NCI-H1436 treated with DMSO at 0.1 percent for 48 hours (cell line): ENCODE measurements at places on chromosomes 5 and 9.

GRCh38 chr5:174457141-174457678 lies 267.2 kb upstream of the MSX2 start:
- DNase-seq: no peak

GRCh38 chr5:126430631-126431030 lies 7.4 kb downstream of the GRAMD2B start:
- no peak for DNase-seq

DNA sequence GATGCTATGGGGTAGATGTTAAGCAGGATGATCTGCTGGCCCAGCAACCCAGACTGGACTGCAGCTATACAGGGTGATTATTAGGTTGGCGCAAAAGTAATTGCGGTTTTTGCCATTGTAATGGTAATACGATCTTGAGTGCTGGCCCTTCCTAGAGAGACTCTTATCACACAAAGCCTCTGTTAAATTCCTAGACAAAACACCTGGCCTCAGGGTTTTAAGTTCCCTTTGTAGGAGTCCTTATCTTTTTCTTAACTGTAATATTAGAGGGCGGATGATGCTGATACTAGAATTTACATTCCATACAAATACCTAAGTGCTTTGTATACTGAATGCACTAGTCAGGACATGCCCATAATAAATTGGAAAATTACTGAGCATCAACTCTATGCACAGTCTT lies 222.2 kb downstream of the NDUFS4 start:
- DNase-seq: no peak

DNA sequence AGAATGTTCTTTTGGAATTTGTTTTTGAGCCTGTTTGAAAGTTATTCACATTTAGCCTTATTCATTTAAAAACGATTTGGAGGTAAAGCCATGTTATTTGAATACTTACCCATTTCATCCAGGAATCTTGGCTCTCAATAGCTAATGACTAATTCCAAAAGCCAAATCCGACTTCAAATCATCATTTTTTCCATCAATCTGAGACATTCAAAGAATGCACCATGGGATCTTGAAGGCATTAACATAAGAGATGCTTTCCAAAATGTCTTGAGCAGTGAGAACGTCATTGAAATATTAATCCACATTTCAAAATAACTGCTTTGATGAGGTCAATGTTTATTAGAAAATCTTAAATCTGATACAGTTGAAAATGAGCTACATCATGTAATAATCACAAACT lies 617.0 kb upstream of the RORB start:
- no peak for DNase-seq

- DNase-seq: no peak
Measured at GRCh38 chr5:169796731-169797130, 159.7 kb downstream of the DOCK2 start.

GRCh38 chr9:87970602-87971001 lies 3.7 kb downstream of the CDK20 start:
- no peak for DNase-seq

DNA sequence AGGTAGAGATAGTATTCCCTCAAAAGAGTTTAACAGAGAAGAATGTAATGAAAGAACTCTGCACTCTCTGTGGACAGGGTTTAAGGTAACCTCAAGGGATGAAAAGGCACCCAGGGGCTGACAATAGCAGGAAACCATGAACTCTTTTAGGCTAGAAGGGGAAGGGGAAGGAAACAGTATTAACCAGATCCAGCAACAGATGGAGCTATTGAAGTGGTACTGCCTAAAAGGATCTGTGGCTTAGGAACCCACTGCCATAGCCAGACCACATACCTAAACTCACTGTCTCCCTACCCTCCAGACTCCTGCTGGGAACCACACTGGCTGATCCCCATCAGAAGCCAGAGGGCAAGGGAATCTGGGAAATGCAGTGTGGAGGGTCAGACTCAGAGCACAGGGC lies 35.5 kb downstream of the PLGRKT start:
- DNase-seq: no peak

DNA sequence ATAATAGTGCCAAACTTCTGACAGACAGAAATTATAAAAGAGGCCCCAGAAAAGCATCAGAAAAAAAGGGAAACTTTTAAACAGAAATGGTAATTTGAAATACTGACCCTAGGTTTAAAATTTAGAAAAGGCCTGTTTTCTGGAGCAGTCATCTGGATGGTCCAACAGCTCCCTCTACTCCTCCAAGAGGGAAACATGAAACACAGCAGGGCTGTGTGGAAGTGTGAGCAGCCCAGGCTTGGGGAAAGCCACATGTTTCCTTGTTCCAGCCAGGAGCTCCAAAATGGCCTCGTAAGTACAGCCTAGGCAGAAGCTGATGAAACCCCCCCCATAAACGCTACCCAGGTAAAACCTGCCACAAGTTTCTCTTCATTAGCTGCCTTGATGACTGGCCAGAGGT lies 499.3 kb upstream of the ADAMTS16 start:
- no peak for DNase-seq

DNA sequence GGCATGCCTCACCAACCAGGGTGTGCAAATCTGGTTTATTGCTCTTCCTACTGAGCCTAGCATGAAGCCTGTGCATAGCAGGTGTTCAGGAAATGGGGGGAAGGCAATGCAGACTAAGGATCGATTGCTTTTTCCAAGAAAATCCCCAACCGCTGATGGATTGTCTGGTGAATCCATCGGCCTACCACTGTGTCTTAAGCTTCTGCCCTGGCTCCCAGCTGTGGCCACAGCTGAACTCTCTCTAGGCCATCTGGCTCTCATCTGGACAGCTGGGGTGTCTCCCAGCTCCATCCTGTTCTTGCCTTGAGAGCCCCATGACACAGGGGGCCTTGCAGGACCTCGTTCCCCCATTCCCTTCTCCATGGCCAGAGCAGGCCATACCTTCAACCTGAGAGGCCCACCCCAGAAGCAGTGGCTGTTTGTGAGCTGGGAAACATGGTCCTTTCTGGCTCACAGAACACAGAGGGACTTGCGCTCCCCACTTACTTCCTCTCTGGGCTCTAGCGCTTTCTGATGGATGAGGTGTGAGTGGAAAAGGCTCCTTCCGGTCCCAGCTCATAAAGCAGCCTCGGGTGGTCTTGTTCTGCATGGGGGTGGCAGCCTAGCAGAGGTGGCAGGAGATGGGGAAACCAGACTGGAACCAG lies 41.8 kb downstream of the COL27A1 start:
- DNase-seq: no peak

DNA sequence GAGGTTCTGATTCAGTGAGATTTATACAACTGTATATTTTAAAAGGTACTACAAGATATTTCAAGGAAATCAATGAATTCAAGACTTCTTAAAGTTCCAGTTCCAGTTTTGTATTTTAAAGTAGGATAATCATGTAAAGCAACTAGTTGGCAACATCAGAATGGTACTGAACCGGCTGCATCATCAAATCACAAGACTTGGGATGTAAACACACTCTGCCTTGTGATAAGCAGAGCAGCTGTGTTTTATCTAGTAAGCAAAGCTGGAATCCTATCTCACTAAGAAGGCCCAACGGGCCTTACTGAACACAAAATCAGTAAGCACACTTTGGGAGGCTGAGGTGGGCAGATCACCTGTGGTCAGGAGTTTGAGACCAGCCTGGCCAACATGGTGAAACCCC lies 327.2 kb upstream of the NREP start:
- DNase-seq: no peak

GRCh38 chr5:7364226-7364875 lies 31.6 kb upstream of the ADCY2 start:
- DNase-seq: no peak

DNA sequence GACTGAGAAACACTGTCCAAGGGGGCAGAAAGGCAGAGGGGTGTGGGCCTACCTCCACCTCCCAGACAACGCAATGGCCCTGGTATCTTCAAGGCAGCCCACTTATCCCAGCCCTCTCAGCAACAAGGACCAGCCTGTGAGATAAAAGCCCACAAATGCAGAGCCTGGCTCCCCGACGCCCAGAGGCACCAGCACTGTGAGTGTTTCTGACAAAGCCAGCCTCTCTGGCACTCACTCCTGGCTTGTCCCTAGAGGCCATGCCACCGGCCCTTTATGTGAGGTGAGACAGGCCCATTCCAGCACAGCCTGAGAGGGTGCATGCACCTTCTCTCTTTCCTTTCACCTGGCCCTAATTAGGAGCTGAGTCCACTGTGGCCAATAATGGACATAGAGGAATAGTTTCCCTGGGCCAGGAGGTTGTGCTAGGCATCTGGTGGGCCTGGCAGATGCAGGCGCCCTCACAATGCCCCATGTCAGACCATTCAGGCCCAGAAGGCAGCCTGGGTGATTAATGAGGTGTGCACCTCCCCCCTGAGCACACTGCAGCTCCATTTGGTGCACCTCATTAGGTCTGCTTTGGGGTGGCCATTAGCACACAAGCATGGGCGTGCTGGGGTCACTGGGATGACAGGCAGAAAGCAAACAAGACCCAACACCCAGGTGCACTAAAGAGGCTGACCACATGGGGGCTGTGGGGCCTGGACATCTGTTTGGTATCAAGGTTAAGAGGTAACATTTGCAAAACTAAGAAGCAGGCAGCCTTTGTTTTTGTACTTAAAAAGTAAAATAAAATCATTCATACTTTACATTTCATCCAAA lies 176.0 kb downstream of the MED10 start:
- DNase-seq: no peak

DNA sequence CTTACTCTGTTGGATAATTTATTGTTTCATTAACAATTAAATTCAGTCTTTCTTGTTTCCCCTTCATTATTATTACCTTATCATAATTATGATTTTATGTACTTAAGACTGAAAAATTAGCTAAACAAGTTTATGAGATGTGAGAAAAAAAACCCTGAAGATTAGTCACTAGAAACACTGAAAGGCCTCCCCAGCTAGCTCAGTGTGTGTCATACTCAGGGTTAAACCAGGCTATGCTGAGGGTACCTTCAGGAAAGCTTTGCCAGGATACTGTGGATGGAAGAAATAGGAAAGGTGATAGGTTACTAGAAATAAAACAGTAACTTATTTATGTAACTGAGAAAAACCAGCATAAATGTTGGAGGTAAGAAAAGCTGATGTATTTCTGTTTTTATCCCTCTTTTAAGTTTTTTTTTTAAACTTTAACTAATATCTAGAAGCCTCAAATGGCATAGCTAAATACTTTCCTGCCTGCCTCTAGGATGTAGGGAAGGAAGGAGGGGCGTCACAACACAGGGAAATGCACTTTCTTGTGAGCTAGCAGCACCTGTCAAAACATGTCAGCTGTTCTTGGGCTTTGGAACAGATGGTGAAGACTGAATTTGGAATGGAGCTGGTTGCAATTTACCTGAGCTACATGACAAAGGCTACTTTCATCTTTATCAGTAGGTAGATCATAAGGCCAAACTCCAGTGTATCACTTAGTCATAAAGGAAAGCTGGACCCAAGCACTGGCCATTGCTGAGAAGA lies 24.2 kb downstream of the NMRK1 start:
- no peak for DNase-seq

GRCh38 chr5:148085977-148086705 lies 22.4 kb downstream of the SPINK5 start:
- DNase-seq: no peak

DNA sequence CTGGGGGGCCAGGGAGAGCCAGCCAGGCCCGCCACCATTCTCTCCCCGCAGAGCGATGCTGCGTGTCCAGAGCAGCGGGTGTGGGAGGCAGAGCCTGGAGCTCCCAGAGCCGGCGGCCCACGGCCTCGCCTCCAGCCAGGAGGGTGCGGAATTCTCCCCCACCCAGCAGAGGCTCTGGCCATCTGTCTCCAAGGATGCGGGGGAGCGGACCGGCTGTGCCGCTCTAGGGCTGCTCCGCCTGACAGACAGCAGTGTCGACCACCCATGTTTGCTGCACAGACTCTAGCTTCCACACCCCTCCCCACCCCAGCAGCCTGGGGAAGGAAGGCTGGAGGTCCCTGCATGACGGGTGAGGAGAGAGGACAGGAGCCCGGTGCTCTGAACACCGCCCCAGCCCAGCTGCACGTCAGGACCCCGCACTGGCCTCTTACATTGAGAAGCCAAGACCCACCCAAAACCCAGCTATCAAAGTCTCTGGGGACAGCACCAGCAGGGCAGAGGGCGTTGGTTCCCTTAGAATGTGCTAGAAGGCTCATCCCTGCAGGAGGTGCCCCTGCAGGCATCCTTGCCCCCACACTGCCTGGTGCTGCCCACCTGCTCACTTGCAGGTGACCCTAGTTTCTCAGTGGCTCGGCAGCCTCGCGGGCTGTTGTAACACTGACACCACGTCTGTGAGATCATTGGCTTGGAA lies 29.7 kb upstream of the FCN1 start:
- DNase-seq: no peak

GRCh38 chr5:36877667-36878391 lies 1.3 kb downstream of the NIPBL start:
- no peak for DNase-seq

GRCh38 chr5:31469886-31470285 lies 62.0 kb downstream of the DROSHA start:
- DNase-seq: no peak

DNA sequence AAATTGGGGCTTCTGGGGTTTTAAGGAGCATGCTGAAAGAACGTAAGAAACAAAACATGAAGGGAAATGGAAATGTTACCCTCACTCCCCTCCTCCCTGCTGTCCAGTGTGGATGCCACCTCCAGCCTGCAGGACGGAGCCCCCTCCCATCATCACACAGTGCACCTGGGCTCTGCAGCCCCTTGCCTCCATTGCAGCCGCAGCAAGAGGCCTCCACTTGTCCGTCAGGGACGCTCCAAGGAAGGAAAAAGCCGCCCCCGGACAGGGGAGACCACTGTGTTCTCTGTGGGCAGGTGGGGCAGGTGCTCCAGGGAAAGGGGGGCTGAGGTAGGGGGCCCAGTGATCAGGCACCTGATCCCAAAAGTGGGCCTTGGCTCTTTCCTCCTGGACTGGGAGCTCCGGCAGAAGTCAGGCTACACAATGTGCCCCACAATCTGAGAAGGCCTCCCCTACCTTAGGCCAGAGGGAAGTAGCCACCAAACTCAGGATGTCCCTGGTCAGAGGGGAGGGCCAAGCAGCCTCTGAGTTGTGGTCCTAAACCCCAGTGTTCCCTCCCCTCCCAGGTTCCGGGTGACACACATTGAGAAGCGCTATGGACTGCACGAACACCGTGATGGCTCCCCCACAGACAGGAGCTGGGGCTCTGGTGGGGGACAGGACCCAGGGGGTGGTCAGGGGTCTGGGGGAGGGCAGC lies 2.7 kb downstream of the RELL2 start:
- no peak for DNase-seq

DNA sequence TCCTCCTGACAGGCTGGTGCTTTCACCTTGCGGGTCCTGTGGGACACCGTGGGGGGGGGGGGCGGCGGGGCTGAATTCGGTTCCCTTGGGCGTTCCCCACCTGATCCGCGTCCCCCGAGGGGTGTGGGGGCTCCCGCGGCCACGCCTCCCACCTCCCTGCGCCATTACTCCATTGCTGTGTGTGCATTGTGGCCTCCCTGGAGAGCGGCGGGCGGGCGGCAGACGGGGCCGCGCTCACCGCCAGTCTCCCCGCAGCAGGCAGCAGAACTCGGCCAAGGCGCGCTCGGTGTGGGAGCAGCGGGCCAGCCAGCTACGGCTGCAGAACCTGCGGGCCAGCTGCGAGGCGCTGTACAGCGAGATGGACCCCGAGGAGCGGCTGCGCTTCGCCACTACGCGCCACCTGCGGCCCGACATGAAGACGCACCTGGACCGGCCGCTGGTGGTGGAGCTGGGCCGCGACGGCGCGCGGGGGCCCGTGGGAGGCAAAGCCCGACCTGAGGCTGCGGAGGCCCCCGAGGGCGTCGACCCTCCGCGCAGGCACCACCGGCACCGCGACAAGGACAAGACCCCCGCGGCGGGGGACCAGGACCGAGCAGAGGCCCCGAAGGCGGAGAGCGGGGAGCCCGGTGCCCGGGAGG lies 145.3 kb downstream of the CACNA1B start:
- no peak for DNase-seq
